ENCODE measurements at places on chromosomes 3 and 15.
A peak's percentile ranks its signal among the peaks of the same experiment; 100 is the strongest.

- no peak for DNase-seq
Observed at GRCh38 chr15:74873756-74874424, 725 bp upstream of the SCAMP2 start.

DNA sequence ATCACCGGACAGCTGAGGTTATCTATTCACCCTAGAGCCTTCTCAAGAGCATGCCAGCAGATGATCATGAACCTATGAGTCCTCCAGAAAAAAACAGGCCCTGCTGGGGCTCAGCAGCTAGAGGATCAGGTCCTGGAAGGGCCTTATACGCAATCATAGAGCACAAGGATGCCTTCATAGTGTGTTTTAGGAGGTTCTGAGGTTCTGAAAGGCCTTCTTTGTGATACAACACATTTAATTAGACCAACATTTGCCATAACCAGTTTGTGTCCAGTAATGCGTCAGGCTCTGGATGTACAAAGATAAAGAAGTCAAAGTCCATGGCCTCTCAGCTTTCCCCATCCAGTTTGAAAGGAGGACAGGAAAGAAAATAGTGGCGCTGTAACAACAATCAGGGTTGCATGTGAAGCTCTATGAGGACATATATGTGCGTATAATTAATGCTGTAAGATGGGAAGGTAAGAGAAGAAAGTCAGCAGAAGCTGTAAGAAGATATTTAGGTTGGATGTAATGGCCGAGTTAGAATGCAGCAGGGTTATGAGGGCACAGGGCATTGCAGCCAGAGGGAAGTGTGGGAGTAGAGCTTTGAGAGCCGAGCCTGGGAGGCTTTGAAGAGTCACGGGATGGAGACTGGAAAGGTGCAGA is 302.6 kb upstream of the TBL1XR1 start:
- no peak for DNase-seq

DNA sequence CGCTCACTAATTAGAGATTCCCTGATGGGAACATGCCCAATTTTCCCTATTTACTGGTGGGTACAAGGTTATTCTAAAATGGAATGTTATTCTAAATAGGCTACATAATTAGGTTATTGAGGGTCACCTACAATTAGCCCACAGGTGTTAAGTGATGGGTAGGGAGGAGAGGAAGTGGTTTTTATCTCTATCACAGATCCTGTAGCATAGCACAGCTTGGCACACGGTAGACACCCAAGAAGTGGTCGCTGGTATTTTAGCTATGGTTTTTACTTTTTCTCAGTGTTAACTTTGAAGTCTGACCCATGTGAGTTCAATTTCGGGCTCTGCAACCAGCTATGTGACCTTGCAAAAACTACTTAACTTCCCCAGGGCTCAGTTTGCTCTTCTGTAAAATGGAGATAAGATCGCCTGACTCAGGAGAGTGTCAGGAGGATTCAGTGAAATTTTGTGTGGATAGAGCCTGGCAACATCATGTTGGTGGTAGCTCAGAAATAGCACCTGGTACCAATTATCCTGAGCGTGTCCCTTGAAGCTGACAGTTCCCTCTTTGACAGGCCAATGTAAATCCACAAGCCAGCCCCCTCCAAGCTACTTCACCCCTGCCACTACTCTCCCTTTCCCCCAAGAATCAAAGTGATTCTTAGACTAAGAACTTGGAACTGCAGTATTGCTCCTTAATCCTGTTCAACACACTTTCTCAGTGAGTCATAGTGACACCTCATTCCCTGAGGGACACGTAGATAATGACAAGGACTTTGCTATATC is 8.7 kb upstream of the LMCD1 start:
- DNase-seq, result no peak

GRCh38 chr15:73908030-73908821 is 18.0 kb upstream of the LOXL1 start:
- DNase-seq, result peak; percentile 80

- no peak for DNase-seq
Observed at GRCh38 chr15:50879016-50879617, 29.4 kb upstream of the AP4E1 start.

DNA sequence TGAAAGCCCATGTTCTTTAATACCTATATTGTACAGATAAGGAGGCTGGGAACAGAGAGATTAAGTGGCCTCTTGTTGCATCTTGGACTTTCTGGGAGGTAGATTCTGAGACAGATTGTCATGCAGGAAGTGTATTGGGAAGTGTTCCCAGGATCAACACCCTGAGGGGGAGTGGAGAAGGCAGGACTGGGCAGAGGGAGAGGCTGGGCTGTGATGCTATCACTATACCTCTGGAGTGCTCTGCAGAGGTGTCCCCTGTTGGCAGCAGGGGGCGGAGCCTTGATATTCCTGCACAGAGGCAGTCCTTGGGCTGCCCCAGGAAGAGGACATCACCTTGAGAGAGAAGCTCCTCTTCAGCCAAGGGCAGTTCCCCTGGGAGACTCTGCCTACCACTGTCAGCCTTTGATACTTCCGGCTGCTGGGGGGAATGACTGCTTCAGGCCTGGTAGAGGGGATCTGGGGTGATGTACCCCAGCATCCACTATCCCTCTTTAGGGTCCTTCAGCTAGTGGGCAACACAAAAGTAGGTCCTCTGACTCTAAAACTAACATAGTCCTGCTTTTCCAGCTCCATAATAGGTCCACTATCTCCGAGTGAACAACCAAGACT is 97.4 kb upstream of the RNU6-1 start:
- no peak for DNase-seq

DNA sequence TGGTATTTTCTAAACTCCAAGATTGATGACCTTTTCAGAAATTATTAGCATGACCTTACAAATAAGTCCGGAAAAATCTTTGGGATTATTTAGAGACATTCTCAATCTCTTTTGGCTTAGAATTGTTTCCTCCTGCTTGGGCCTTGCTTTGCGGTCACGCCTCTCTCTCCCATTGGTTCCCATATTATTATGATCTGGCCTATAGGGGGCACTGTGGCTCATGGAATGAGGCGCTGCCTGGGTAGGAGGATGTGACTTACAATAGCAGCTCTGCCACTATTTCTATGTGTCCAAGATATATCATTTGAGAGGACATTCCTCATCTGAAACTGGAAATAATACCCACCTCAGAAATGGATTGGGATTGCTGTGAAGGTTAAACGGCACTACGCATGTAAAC is 464.9 kb downstream of the MFSD1 start:
- DNase-seq, result peak; percentile 10

GRCh38 chr15:35256551-35256950 is 171.5 kb upstream of the NANOGP8 start:
- no peak for DNase-seq

DNA sequence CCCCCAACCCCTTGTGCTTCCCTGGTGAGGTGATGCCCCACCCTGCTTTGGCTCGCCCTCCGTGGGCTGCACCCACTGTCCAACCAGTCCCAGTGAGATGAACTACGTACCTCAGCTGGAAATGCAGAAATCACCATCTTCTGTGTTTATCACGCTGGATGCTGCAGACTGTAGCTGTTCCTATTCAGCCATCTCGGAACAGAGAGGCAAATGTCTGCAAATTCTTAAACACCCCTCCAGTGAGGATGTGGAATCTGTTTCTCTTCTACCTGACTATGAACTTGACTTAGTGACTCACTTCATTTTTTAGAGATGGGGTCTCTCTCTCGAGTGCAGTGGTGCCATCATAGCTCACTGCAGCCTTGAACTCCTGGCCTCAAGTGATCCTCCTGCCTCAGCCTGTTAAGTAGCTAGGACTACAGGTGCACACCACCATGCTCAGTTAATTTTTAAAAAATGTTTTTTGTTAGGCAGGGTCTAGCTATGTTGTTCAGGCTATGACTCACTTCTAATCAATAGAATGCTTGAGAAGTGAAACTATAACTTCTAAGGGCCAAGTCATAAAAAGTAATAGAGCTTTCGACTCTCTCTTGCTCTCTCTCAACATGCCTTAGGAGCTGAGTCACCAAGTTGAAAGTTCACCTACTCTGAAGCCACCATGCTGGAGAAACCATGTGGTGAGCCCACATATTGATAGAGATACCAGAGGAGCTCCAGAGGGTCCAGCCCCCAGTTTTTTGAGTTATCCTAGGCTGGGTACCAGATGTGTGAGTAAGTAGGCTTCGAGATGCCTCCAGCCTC is 11.5 kb upstream of the PARP14 start:
- DNase-seq, result no peak

DNA sequence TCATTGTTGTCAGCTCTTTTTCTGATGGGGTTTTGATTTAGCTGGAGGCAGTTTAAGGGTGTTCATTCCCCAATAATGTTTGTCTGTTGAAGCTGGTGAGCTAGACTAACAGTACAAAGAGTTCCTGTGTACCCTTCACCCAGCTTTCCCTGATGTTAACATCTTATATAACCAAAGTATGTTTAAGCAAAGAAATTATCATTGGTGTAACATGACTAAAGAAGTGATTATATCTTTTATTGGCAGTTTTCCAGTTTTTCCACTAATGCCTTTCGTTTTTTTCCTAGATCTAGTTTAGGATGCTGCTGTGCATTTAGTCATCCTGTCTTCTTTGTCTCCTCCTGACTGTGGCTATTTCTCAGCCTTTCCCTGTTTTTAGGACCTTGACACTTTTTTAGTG is 165.6 kb downstream of the LPP start:
- no peak for DNase-seq

- DNase-seq, result no peak
Observed at GRCh38 chr3:117744935-117745334, 1035.4 kb downstream of the TUSC7 start.

GRCh38 chr3:100155590-100155989 is 41.3 kb upstream of the FILIP1L start:
- no peak for DNase-seq

GRCh38 chr3:187403768-187404288 is 35.6 kb downstream of the RTP4 start:
- DNase-seq, result no peak

DNA sequence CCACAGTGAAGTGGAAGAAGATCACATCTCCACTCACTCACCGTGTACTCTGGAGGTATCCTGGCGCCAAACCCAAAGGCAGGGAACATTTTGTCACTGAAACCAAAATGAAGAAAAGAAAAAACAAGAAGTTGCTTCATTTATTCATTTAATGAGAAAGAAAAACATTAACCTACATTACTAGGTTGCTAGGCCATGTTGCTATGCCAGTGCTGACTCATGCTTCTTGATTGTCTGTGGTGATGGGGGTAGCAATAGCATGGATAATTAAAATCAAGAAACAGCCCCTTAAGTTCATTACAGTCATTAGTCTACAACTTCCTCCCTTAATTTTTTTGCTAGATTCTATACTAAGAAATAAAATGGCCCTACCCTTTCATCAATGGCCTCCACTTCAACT is 52.7 kb upstream of the MRPL3 start:
- DNase-seq, result no peak

DNA sequence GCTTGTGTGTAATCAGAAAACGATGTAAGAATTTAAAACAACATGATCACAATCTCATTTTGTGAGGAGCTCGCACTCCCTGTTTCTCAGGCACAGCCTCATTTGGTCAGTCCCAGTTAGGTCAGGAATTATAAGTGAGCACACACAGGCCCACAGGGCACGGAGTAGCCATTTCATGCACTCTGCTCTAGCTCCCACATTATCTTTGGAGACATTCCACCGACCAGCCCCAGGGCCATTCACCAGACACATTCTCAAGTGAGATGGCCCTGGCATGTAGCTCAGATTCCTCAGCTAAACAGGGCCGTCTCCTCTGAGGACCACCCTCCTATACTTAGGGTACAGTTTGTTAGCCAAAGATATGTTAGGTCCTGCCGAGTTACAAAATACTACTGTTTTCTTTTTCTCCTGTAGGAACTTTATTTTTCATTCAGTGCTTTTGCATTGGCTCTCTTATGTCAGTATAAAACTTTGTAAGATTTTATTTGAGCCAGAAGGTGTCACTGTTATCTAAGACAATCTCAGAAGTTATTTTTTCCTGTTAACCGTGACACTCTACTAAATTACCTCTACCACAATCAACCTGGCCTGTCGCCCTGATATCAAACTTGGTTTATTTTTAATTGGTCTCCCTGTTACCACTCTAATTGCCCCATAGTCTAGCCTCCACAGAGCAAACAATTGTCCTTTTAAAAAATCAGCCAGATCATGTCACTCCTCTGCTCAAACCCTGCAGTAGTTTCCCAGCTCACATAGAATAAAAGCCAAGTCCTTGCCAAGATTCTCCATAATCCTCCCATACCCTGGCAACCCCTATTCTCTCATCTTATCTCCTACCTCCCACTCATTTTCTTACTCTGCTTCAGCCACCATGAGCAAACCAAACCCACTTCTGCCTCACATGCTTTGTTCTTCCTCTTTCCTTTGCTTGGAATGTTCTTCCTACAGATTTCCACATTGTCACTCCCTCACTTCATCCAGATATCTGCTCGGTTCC is 105.7 kb downstream of the PPP2R3A start:
- peak; percentile 20 for DNase-seq

DNA sequence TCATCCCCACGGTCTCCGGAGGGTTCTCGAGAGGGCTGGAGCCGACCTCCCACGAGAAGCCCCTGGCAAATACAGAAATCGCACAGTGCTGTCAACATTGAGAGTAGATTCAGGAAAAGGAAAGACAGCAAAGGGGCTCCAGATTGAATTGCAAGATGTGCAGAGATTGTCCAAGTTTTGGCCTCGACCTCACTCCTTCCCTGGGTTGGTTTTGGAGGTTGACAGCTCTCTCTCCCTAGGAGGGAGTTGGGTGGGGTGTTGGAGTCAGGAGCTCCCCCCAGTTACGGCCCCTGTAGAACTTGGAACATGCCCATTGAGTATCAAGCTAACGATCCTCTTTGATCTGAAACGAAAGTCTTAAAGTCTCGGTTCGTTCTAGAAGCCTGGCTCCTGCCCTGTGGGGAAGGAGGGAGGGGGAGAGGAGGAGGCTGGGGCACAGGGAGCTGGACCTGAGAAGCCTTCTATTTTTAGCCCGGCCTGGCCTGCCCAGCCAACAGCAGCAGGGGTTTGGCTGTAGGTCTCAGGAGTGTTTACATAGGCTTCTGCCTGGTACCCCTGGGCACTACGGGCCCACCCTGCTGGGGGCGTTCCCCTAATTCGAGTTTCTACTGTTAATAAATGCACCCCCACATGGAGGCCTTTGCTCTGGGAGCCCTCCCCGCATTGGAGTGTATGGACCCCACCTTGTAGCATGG is 672 bp upstream of the KY start:
- DNase-seq, result peak; percentile 54

DNA sequence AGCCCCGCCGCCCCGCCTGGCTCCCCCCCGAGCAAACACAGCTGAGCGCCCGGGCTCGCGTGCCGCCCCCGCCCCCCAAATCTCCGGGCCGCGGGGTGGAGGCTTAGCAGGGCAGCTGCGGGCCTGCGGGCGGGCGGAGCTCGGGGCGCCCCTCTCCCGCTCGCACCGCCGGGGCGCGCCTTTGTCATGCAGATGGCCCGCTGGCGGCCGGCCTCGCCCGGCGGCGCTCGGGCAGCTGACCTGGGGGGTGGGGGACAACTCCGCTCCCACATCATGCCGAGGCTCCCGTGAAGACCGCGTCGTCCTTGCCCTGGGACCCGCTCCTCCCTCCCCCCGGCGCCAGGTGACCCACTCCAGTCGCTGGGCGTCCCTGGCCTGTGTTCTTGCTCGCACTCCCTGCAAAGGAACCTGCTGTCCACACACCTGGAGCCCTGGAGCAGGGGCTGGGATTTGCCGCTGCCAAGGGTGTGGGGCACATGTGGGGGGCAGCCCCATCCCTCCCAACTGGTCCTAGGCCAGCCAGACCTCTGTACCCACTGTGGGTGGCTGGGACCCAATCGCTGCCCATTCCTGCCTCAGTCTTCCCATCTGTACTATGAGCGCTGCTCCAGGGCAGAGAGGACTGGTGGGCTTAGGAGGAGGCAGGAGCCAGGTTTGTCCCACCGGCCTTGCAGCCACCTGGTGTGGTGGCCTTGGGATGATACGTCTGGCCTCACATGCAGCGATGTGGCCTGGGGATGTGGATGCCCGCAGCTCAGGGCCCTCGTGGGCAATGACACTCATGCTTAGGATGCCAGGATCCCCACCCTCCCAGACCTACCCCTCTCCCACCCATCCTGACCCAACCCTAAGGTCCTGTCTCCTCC is 33.5 kb downstream of the DNAJB8 start:
- peak; percentile 40 for DNase-seq
